Activated T-cell treated with anti-CD3 and anti-CD28 coated beads, Interleukin-2, amount 50 U/mL, for 4 hours (primary cell): ENCODE measurements at places on chromosomes 7 and 10.
A peak's percentile ranks its signal among the peaks of the same experiment; 100 is the strongest.

GRCh38 chr10:86688398-86688921 is 20.1 kb downstream of the LDB3 start:
- DNase-seq = peak; percentile 32

DNA sequence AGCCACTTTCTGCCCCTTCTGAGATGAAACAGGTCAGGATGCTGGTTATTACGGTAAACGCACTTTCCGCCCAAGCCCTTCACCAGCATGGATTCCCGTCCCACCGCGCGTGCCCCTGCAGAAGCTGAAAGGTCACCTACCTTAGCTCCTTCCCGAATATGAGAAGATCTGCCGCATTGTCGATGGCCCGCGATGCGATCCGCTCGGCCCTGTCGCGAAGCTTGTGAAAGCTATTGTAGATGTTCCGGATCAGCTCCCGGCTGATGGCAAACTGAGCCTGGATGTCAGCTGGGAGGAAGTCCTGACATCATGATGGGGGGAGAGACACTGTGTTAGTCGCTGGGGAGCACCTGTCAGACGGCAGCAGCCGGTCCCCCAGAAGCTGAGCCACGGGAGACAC is 22.1 kb downstream of the NUDT1 start:
- DNase-seq = no peak

- no peak for DNase-seq
Observed at GRCh38 chr7:128708235-128708634, 30.9 kb upstream of the CALU start.

DNA sequence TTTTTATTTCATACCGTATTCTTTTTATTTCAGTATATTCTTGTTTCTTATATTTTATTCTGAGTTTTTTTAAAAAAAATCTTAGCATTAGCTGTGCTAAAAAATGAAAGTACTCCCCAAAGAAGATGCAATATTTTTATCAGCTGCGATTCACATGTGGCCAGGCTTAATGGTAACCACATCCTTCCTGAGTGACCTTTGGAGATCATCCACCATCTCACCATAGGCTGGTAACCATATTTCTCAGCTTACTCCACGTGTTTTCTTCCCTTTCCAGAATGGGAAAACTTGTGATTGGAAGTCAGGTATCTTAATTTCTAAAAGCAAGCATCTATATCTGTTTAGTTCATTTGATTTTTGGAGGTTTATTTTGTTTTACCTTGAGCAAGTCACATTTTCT is 18.8 kb upstream of the LIPM start:
- no peak for DNase-seq

DNA sequence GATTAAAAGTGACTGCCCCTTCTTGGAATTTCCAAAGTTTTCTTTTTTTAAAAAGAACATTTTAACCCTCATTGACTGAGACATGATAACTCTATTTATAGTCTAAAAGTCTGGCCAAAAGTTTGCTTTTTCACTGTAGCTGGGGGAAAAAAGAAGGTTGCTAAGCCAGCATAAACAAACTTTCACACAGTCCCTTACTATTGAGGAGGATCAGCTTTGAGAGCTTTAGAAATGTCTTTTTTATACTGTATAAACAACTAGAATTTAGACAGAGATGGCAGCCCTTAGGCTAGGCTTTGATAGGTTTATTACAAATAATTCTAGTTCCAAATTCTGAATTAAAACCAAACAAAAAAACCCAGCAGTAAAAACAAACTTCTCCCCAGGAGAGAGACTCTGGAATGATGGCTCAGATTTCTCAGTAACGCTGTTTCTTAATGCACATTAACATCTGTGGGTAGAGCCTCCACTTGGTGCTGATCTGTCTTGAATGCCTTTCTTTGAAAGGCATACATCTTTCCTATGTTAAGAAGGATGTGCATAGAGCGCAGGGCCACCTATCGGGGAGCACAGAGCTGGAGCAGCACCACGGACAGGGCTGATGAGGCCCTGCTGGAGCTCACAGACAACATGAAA is 100.9 kb upstream of the PDLIM1 start:
- DNase-seq = no peak

GRCh38 chr7:38539477-38540081 is 91.6 kb downstream of the AMPH start:
- no peak for DNase-seq

DNA sequence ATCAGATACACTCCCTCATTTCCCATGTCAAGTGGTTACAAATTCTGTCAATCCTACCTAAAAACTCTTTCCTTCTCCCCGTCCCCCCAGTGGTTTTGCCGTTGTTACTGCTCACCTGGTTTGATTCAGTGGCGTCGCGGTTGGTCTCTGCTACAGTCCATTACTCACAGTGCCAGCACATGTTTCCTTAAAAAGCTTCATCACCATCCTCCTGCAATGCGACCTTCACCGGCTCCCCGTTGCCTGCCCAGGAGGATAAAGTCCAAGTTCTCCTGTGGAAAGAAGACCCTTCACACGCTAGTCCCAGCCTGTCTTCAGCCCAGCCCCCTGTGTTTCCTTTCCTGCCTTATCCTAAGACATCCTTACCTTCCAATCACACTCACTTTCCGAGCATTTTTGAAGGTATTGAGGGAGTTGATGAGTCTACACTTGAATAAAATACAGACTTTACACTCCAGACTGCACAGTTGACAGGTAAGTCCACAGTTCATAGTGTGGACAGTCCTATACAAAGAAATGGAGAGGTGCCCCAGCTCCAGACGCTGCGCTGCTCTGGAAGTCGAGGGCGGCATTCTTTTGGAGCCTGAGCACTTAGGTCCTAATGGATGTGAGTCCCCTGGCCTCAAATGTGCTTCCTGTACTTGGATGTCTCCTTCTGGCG is 3.4 kb upstream of the LARP4B start:
- no peak for DNase-seq

DNA sequence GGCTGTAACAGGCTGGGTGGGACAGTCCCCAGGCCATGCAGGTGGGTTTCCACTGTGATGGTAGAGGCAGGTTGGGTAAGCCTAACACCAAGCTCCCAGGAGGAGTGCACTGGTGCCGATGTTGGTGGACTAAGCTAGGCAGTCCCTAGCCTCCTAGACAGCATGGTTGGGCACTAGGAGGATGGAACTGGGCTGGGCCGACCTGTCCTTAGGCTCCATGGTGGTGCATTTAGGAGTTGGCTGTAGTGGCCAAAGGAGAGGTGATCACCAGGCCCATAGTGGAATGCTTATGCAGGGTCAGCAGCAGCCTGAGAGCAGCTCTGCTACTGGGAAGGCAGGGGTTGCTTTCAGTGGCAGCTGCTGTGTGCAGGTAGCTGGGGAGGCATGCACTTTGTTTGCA is 247.7 kb upstream of the CNTNAP2 start:
- DNase-seq = no peak

DNA sequence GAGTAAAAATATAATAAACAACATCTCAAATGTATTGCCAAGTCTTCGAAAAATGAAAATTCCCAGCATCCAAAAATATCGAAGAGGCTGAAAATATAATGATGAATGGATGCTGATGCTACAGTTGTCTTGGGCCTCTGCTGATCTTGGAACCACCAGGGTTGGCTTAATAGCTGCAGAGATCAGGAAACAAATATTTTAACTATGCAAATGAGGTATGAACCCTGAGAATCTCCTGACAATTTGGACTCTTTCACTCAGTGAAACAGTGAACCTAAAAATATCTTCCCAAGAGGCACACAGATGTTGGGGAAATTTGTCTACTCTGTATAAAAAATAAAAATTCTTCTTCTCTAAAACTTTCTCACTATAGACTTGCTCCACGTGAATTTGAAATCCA is 97.7 kb upstream of the EGFR start:
- no peak for DNase-seq

DNA sequence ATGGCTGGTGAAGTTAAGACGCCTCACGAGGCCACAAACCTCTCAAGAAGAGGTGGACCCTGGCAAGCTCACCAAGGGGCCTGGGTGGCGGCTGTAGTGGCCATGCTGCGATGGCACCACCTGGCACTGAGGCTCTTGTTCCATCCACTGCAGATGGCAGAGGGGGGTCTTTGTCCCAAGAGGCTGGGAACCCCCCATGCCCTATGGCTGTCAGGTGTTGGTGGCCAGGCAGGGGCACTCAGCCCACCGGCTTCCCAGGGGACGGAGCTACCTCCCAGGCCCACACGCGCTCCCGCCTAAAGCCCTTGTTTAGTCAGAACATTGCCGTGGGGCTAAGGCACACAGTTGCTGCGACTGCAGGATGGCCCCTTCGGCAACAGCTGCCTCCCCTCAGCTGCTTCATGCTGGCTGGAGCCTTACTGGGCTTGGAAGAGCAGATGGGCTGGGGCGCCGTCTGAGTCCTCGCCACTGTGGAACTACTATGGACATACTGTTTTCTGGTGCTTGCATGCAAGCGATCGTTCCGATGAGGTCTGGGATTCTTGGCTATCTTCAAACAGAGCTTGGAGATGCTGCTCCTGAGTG is 46.8 kb downstream of the DPYSL4 start:
- DNase-seq = no peak

- DNase-seq = no peak
Observed at GRCh38 chr7:9204571-9204970, 771.2 kb downstream of the NXPH1 start.

DNA sequence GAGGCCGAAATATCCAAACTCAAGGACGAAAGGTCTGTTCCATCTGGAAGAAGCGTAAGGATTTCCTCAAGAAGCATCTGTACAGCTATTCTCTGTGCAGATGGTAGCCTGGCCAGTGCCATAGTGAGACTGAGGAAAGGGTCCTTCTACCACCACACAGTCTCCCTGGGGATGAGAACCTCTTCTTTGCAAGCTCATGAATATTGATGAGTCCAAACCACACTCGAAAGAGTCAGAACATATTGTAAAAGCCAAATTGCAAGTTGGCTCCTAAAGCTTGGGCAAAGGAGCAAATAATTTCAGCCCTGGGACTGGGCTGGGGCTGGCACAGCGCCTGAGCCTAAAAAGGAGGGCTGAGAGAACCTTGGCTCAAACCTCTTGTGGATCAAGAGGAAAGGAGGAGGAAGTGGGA is 66.1 kb upstream of the PIP4K2A start:
- no peak for DNase-seq
